Jurkat, Clone E6-1 (cell line): ENCODE measurements at places on chromosomes 6 and 20.

GRCh38 chr6:149888659-149889058 is 9.3 kb downstream of the RAET1E start:
- no peak for DNase-seq

- DNase-seq = no peak
Observed at GRCh38 chr6:4093288-4093687, 14.4 kb upstream of the FAM217A start.

DNA sequence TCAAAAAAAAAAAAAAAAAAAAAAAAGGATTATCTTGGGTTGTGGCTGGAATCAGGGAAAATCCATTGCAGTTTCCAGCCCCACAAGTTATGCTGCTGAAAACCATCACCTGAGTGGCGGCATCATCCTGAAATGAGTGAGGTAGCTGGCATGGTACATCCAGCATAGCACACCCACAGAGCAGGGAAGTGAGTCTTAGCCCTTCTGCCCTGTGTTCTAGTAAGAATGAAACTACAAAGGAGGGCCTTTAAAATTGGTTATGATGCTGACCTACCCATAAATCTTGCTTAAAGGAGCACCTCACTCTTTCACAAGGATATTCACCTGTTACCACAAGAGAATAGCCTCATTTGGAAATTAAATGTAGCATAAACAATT is 119.2 kb downstream of the NFATC2 start:
- DNase-seq = no peak

GRCh38 chr6:24859608-24860200 is 61.0 kb upstream of the ARMH2 start:
- DNase-seq = no peak

DNA sequence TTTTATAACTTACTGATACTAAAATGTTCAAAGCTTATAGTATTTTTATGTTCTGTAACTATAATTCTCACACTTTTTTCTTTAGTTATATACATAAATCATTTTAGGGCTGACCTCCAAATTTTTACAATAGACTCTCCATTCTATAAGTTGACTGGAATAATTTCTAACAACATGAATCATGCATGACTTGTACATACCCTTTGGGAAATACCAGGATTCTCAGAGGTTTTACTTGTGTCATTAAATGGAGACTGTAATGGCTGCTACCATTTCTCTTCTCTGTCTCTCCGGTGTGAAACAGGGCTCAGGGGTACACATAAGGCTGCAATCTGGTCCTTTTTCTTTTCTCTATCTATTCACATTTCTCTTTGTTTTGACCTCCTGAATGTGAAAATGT is 222.2 kb upstream of the FLRT3 start:
- DNase-seq = no peak

- no peak for DNase-seq
Observed at GRCh38 chr20:46936415-46937156, 41.9 kb downstream of the EYA2 start.

- peak; percentile 6 for DNase-seq
Observed at GRCh38 chr6:95819939-95820338, 195.8 kb upstream of the FUT9 start.

DNA sequence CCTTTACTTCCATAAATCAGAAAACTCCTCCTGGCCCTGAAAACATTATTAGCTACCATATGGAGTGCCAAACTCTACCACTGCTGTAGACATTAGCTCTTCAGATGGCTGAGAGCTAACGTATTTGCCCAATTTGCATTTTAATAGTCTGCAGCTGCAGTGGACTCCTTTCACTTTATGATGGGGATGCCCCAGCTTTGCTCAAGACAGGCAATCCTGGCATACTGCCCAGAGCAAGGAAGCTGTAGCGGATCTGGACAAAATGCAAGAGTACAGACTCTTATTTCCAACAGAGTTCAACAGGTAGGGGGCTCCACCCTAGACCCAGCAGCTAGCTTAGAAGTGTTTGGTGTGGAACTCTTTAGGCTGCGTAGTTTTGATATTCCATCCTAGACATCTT is 246.7 kb downstream of the FOXC1 start:
- no peak for DNase-seq

GRCh38 chr20:17816804-17817587 is 117.2 kb downstream of the BANF2 start:
- DNase-seq = no peak

- DNase-seq = no peak
Observed at GRCh38 chr6:26159357-26160273, 72.4 kb downstream of the HFE start.

- DNase-seq = no peak
Observed at GRCh38 chr20:2217857-2218539, 77.8 kb upstream of the TGM3 start.

DNA sequence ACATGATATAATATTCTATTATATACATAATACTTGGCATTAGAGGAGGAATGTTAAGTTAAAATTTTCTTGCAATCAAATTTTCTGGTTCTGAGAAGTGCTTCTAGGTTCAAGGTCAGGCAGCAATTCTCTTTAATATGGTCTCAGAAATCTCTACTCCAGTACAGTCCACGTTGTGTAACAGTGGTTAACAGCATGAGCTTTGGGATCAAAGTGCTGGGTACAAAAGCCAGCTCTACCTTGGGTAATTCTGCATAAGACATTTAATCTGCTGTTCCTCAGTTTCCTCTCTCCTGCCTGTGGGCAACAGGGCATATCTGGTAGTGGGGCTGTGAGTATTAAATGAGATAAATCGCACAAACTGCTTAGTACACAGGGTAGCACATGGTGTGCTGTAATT is 437.8 kb downstream of the CDC5L start:
- no peak for DNase-seq

DNA sequence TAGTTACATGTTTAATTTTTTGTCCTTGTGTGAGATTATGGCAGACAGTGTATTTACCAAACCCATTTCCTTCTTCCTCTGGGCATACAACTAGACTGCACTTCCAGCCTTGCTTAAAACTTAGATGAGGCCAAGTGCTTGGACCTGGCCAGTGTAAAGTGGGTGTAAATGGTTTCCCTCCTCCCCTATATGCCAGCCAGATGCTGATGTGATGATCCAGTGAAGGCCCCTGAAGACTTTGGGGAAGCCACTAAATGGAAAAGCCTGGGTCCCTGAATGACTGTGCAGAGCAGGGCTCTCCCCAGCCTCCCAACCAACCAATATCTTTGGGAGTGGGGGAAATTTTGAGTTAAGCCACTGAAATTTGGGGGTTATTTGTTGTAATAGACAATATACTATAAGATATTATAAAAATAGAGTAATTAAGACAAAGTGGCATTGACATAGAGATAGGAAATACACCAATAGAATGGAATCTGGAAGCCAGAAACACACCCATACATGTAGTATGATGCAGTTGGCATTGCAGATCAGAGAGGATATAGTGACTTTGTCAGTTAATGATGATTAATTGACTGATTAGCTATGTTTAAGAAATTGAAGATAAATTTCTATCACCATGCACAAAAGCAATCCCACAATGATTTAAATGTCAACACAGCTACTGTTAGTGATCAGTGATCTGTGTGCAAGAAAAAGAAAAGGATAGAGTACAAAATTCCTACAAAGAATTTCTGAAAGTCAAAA is 10.4 kb upstream of the SNX9 start:
- no peak for DNase-seq

DNA sequence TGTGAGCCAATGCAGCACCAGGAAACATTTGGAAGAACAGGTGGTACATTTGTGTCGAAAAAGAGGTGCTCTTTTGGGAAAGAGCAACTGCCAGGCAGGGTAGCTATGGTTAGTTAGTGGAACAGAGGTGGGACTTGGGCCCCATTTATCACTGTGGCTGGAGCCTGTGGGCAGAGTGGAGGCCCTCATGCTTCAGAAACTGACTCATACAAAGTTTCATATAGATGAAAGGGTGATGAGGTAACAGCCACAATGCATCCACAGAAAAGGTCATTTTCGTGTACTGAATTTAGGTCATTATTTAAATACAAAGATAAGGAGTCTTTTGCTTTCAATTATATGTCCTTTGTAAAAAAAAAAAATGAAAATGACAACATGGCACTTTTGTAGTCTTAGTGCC is 76.4 kb upstream of the HS3ST5 start:
- DNase-seq = no peak

DNA sequence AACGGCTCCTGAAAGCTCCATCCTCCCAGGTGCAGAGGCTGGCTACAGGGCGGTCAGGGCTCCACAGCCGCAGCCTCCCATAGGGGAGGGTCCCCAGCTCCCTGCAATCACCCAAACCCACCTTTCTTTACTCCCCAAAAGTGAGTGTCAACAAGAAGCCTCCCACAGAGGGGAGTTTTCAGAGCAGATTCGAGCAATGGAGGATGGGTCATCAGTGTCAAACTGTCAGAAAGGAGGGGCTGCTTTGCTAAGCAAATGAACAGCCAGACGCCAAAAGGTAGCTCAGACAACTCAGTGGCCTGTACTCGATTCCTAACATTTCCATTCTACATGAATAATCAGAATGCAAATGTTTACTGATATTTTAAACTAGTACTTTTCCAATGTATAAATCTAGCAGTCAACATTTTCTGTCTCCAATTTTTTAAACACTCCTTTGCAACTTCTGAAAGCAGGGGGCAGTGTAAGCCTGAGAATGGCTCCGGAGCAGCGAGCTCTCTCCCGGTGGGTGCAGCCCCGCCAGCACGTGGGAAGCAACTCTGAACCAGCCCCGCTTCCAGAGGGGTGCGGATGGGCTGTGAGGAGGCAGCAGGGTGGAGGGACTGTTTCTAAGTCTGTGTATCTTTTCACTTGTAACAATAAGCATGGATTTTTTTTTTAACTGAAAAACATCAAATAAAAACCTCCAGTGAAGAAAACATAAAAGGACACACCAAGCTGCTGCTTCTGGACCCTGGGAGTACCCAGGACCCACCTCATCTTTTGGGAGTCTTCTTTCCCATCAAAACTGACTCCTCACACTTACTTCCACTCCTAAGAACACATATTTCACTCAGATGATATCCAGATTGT is 54.9 kb downstream of the TAF4 start:
- DNase-seq = no peak

DNA sequence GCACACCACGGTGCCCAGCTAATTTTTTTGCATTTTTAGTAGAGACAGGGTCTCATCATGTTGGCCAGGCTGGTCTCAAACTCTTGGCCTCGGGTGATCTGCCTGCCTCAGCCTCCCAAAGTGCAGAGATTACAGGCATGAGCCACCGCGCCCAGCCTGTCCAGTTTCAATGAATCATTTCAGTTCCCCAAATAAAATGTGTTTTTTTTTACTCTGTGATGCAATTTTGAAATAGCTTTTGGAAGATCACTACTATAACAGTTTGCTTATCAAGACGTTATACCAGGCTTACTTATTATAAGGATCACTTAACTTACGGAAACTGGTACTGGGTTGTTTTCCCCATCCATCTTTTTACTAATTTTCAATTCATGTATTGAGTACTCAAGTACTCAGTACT is 80.0 kb downstream of the SAMD5 start:
- no peak for DNase-seq

- DNase-seq = no peak
Observed at GRCh38 chr20:24236201-24236600, 233.2 kb upstream of the SYNDIG1 start.

DNA sequence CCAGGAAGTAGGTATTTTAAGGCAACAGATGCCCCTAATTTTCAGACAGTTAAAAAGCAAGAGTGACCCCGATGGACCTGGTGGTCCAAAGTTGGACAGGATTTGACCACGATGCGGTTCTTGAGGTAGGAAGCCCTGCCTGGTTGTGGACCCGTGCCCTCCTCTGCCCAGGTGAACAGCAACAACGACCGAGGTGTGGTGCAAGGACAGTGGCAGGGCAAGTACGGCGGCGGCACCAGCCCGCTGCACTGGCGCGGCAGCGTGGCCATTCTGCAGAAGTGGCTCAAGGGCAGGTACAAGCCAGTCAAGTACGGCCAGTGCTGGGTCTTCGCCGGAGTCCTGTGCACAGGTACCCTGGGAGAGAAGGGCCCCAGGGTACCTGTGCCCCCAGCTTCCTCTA is 18.7 kb downstream of the TGM6 start:
- no peak for DNase-seq

GRCh38 chr6:45467853-45468252 is 90.1 kb upstream of the SUPT3H start:
- no peak for DNase-seq

GRCh38 chr20:22288957-22289356 is 295.4 kb downstream of the FOXA2 start:
- no peak for DNase-seq

- DNase-seq = no peak
Observed at GRCh38 chr6:41470331-41471063, 75.7 kb upstream of the FOXP4 start.

DNA sequence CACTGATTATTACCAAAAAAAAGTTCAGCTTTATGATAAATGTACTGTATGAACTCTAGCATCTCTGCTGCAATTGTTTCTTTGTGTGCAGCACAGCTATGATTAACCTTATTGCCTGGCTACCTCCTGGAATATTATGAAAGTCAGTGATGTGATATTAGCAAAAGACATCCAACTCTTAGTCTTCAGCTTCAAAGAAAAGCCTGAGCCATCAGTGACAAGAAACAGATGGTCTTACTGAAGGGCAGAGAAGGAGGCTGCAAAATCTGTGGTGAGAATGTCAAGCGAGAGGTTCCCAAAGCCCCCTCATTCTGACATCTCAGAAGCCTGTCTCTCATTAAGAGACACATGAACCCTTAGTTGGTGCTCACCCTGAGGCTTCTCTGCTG is 89.4 kb upstream of the TNFAIP3 start:
- DNase-seq = no peak

DNA sequence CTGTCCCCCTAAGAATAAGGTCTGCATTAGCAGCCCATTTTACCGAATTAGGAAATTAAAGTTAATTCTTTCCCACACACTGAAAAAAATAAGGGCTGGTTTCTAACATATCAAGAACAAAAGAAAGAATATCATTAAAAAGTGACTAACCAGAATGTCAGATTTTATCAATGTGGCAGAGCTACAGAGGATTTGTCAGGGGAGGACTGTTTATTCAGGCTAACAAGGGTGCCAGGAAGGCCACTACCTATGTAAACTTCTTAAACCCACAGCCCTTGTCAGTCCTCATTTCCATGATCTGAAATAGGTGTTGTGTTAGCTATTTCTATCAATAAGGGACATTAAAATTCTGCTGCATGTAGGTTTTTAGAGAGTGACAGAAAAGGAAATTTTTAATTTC is 76.4 kb downstream of the BACH2 start:
- DNase-seq = no peak

GRCh38 chr20:51122931-51123658 is 100.2 kb upstream of the KCNG1 start:
- DNase-seq = peak; percentile 1

GRCh38 chr6:111441678-111442243 is 41.3 kb downstream of the REV3L start:
- DNase-seq = no peak

DNA sequence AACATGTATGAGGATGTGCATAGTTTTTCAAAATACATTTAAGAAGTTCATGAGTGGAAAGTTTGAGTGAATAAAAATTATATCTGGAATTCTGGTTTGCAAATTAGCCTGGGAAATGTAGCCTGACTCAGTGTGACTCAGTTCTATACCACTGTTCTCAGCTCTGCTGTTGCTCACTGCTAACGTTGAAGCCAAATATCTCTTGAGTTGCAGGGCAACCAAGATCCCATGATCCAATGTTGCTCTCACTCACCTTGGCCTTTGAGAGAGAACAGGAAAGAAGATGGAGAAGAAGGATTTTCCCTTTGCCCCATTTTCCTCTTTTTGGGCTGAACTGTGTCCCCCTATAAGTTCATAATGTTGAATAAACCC is 28.9 kb downstream of the PSMB9 start:
- DNase-seq = no peak

- no peak for DNase-seq
Observed at GRCh38 chr6:145887969-145888368, 73.4 kb upstream of the FBXO30 start.
